ENCODE measurements at places on chromosomes 2 and 18.

DNA sequence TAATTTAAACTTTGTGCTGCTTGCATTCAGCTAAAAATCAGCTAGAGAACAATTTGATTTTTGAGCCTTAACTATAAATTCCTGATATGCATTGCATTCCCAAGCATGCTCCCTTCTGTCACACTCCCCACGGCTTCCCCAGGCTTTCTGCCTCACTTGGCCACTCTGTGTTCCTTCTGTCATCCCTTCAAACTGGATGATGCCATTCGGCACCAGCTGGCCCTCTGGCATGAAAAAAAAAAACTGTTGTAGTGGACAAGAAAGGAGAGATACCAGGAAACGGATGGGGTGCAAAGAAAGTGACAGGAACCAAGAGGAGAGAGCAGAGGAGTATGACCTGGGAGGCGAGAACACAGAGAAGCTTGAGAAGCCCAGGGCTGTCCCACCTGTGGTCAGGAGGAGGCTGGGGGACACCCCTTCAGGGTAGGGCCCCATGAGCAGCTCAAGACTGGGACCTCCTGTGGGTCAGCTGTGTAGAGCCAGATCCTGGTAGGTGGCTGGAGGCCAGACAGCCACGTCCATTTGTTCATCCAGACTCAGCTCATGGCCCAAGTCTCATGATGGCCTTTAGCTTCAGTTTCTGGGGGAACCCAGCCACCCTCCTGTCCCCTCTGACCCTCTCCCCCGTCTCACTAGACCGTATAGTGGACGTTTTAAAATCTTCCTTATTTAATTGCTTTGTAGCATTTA, 211.8 kb downstream of the GBX2 start:
- no peak for DNase-seq

- no peak for DNase-seq
These were observed 800.4 kb upstream of the ID2 start for GRCh38 chr2:7881466-7881865.

DNA sequence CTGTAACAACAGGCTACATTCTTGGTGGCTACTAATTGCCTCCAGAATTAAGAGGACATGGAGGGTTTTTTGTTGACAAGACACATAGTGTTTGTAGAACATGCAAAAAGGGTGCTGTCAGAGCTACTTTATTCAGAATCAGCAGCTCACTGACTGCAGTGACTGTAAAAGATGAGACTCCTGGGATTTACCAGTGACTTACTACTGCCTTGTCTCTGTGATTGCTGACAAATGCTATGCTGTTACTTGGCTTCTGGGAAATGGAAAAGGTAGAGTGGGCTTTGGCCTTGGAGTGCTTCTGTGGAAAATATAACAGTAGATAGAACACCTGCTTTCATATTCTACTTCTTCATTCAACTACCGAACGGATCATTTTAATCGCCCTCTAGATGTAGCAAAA, 47.8 kb downstream of the GREB1L start:
- no peak for DNase-seq

GRCh38 chr2:31112544-31112943, 25.7 kb downstream of the GALNT14 start:
- DNase-seq = no peak

DNA sequence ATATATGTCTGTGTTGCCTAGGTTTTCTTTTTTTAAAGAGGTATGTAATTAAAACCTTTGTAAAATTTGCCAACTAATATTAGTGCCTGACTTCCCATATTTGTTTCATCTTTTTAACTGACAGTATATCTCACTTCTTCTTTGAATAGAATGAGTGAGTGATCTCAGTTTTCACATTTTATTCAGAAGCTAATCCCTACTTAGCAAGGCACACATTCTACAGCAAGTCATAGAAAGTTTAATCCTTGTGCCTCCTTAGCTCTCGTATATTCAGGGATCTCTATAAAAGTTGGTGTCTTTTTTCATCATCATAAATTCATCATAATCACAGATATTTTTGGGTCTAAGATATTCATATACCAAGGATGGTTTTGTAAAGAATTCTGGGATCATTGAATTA, 66.6 kb downstream of the RIF1 start:
- DNase-seq = no peak

DNA sequence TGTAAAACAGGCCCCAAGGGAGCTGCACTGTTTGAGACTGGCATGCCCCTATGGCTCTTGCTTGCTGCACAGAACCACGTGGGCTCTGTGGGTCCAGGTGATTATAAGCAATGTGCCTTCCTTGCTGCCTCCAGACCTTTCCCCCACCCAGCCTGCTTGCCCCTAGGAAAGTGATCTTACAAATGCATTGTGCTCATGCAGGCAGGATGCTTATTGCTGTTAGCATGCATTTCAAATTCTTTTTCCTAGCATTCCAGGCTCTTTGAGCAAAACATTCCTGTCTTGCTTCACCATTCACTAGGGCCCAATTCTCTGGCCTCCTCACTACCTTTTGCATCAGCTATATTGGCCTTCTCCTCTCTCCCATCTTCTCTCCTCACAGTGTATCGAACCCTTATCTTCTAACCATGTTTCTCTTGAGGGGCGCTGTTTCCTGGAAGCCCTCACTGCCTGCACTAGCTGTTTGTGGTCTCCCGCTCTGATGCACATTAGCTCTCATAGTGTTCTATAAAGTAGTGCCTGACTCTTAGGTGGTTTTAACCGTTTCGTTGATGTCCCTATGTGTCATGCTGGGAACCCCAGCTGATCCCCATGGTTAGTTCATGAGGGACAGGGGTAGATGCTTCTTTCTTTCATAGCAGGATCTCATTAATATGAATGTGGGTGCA, 152.9 kb upstream of the EPAS1 start:
- DNase-seq = no peak

- no peak for DNase-seq
These were observed 917.6 kb upstream of the ACVR2A start for GRCh38 chr2:146927080-146927711.

DNA sequence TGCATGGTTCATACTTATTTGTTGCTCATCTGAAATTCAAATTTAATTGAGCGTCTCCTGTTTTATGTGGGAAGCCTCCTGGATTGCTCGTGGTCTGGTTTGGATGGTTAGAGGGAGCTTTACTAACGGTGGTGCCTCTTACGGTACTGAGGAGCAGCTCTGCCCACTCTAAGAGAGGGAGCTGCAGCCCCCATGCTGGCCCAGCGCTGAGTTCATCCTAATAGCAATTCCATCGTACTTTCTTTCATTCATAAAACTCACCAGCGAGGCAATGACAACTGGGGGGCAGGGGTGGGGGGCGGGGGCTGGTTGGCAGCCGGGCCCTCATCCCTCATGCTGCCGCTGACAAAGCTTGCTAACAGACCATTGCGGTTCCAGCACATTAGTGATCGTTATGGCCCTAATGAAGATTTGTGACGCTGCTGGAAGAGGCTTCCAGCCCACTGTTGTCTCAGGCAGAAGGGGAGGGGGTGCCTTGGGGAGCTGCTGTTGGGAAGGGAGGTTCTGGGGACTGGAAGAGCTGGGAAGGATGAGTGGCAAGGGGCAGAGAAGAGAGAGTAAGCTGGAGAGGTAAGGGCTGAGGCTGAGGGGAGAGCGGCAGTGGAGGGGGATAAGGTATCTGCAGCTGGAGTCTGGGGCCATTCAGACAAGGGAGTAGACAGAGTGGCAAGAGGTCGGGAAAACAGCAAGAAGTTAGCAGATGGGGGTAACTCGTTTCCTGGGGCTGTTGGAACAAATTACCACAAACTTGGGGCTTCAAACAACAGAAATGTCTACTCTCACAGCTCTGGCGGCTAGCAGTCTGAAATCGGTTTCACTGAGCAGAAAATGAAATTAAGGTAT, 238.1 kb downstream of the LPIN1 start:
- no peak for DNase-seq

DNA sequence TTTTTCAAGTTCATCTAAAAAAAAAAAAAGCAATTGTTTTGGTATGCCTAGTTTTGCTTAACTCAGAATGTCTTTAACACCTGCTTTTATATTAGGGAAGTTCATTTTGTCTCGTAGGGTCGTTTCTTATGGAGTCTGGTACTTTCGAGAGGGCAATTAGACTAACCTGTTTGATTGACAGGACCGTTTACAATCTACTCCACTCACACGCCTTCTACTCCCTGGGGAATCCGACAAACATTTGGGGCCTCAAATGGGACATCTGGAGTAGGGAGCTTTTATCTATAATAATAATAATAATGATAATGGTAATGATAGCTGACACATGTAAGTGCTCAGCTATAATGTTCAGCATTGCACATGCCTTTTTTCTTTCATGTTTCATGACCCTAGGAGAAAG, 261.6 kb upstream of the RASGRP3 start:
- DNase-seq = no peak

DNA sequence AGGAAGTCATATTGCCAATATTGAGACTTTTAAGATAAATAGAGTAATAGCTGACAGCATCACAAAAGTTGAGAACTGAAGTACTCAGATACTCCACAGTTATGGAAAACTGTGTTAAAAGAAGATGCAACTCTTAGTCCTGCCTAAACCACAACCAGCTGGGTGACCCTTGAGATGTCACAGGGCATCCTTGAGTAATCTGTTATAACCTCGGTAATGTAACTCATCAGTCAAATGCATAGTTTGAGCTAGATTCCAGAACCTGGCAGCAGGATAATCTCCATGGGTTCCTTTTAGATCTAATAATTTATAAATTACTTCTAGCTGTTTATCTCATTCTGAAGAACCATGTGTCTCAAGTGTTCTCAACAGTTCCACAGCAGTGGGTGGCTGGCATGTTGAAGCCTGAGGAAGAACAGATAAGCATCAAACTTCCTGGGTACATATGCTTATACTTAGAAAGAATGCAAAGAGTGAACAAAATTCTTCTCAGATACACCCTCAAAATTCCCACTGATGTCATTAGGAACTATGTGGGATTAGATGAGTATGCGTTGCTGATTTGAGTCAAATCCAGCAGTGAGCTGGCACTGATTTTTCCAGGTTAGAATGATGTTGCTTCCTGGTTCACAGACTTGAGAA, 304.1 kb upstream of the ERBB4 start:
- no peak for DNase-seq

DNA sequence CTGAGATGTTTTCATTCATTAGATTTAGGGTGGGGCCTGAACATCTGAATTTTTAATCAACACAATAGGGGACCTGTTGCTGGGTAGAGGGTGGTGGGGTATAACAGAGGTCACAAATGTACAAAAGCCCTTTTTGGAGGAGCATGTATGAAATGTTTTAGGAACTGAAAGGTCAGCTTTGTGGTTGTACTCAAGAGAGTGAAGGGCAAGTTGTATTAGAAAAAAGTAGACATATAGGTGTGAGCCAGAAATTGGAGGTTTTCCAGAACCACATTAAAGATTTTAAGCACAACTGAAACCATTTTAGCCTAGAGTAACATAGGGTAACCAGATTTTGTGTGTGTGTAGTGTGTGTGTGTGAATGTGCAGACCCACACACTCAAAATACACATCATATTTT, 62.3 kb downstream of the PTPRM start:
- DNase-seq = no peak

- DNase-seq = no peak
These were observed 14.5 kb downstream of the DGKD start for GRCh38 chr2:233368756-233369155.

- DNase-seq = no peak
These were observed 54.8 kb upstream of the CCDC178 start for GRCh38 chr18:33495278-33495677.

DNA sequence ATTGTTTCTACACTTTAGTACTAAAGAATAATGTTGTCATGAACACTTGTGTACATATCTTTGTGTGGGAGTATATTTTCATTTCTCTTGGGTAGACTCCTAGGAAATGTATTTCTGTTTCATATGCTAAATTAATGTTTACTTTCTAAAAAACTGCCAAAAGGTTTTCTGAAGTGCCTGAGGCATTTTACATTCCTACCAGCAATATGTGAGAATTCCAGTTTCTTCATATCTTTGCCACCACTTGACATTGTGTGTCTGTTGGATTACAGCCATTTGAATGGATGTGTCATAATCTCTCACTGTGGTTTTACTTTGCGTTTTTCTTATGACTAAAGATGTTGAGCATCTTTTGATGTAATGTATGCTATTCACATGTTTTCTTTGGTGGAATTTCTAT, 428.2 kb upstream of the KCNH7 start:
- DNase-seq = no peak

DNA sequence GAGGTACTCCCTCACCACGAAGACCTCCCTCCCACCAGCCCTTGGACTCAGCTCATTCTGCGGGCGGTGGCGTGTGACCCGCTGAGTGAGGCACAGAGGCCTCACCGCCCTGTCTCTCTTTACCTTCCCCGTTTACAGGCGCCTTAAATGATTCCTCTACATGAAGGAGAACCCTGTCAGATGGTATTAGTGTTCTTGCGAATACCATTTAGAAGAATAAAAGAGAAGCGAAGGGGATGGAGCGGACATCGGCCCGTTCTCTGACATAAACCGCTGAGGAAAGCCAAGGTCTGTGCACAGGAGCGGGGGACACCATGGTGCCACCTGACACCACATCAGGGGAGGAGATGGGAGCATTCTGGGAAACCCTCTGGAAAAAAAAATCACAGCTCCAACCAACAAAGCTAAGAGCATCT, 179.8 kb downstream of the HDAC4 start:
- DNase-seq = no peak

DNA sequence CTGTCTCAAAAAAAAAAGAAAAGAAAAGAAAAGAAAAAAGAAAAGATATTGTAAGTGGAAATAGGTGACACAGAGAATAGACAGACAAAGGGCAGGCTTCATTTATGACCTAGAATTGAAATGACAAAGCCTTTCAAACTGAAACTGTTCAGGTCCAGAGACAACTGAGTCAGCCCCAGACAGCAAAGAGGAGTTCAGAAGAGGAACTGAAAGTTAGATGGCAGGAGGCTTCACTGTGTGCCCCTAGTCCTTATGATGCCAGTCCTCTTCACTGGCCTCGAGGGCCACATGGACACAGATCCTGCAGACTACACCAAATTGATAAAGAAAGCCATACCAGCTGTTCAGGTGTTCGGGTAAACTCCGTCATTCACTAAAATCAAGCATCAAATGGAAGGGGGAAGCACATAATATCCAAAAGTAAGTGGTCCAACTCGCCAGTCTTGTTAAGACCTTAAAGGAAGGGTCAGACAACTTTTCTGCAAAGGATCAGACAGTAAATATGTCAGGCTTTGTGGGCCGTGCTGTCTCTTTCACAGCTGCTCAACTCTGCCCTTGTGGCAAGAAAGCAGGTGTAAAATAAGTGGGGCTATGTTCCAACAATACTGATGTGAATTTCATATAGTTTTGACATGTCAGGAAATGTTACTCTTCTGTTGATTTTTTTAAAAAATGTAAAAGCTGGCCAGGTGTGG, 231.9 kb upstream of the MGAT5 start:
- DNase-seq = no peak

- no peak for DNase-seq
These were observed 43.3 kb downstream of the DDX1 start for GRCh38 chr2:15634846-15635490.

DNA sequence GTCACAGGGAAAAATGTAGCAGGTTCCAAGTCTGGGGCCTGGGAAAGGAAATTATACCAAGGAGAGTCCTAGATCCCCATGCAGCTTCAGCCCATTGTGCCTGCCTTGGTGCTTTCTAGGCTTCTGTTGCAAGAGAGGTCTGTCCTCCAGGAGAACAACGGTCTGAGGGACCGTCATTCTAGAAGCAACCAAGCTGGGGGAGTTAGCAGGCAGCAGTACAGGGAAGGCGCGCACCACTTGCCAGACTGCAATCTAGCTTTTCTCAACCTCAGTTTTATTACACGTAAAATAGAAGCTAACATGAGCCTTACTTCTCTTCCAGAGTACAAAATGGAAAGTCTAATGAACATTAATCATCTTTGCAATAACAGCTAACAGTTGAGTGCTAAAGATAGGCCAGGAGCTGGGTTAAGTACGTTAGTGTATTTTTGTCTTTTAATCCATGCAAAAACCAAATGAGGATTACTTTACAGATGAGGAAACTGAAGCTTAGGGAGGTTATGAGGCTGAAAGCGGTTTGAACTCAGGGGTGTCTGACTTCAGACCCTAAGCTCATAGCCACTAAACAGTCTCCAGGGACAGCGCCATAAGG, 1.9 kb downstream of the TCF23 start:
- no peak for DNase-seq

All from activated T-helper 1 cell treated with anti-CD3 and anti-CD28 coated beads, Interleukin-2, amount 50 U/mL, for 16 hours (primary cell).